Stimulated activated CD8-positive, alpha-beta memory T cell treated with anti-CD3 and anti-CD28 coated beads, Interleukin-15, amount 100 ng/mL, for 48 hours (primary cell): ENCODE measurements at places on chromosomes 4 and X.

DNA sequence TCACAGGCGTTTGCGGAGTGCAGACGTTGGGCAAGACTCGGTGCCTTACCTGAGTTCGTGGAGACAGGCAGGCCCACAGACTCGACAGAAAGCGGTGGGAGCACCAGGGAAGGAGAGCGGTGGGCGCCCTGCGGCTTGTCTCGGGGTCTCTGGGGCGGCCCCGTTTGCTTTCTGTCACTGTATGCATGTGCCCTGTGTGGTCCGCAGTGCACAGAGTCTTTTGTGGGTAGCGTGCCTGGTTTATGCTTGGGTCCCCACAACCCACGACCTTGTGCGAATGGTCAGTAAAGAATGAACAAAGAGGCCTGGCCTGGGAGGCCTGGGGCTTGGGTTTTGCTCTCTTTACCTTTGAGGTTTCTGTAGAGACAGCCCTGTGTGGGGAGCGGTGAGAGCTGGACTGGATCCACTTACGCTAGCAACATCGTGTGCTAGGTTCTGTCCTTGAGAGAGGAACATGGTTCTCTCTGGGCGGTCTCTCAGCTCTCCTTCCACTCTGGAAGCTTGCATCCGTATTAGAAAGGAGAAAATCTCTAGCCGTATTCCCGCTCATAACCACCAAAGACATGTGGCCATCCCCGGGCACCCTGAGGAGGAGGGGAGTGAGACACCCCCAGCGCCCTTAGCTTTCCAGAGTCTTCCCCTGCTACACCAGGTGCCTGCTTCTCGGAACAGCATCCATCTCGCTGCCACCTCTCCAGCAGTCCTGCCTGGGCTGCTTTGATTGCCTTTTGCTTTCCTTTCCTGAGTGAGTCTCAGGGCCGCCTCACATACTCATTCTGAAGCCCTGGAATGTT is 1.2 kb downstream of the TADA2B start:
- no peak for DNase-seq

DNA sequence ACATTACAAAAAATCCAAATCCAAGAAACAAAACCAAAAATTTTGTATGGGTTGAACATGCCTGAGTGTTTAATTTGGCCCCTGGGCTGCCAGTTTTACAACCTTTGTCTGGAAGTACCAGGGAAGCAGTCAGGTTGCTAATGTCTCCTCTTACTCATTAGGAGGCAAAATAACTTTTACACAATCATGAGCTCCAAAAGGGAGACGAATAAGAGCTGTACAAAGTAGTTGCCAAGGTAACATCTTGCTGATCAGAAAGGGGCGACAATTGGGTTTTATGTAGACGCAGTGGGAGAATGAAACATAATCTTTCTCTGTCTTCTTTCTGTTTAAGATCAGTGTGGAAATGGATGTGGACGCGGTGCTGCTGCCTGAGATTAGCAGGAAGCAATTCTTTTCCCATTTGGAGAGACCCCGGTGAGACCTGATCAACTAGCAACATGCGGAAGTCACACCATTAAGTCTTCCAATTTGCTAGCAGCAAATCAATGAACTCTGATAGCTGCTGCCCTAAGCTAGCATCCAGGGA is 90.7 kb upstream of the IGFBP7 start:
- no peak for DNase-seq

GRCh38 chr4:104868958-104869357 is 277.7 kb upstream of the TET2 start:
- DNase-seq, result no peak

GRCh38 chrX:42538405-42538804 is 239.6 kb downstream of the PPP1R2C start:
- DNase-seq, result no peak

GRCh38 chr4:122356317-122356808 is 22.4 kb upstream of the ADAD1 start:
- DNase-seq, result no peak

DNA sequence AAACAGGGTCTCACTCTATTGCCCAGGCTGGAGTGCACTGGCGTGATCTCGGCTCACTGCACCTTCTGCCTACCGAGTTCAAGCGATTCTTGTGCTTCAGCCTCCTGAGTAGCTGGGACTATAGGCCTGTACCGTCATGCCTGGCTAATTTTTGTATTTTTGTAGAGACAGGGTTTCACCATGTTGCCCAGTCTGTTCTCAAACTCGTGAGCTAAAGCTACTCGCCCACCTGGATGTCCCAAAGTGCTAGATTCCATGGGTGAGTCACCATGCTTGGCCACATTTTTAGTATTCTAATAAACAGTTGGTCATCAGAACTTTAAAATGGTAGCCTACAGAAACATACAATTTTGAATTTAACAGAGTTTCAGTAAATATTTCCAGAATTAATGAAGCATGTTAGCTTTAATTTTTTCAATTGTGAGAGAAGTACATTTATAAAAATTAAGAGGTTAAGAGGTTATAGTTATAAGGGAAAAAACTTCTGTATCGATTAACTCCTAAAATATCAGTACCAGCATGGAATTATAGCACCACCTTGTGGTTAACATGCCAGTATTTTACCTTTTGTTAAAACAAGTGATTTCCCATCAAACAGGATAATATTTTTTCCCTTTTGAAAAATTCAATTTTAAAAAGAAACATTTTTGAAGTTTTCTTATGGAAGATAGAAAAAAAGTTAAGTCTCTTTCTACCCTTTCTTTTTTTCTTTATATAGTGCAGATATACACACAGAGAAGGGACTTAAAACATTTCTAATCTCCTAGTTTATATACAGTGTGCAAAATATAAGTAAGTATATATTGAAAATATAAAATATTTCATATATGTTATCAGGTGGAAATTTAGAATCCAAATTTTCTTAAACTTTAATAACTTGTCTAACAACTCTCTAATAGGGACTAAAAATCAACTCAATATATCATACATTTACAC is 35.4 kb downstream of the CEP44 start:
- DNase-seq, result no peak

GRCh38 chr4:128635141-128635954 is 174.2 kb upstream of the JADE1 start:
- no peak for DNase-seq

DNA sequence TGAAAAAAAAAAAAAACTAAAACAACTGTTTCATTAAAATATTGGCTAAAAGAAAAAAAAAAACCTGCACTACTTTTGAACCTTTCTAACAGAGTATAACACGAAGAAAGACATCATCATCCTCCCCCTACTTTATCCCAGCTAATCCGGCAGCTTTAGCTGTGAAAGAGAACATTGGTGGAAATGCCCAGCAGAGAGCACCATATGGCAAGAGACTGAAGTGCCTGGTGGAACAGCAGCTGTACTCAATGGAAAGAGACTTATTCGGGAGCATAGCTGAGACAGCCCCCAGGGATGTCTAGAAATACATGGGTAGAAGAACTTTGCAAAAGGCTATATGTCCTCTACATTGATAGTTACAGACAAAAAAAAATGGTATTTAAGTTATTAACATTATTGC is 30.3 kb downstream of the STPG2 start:
- DNase-seq, result no peak

DNA sequence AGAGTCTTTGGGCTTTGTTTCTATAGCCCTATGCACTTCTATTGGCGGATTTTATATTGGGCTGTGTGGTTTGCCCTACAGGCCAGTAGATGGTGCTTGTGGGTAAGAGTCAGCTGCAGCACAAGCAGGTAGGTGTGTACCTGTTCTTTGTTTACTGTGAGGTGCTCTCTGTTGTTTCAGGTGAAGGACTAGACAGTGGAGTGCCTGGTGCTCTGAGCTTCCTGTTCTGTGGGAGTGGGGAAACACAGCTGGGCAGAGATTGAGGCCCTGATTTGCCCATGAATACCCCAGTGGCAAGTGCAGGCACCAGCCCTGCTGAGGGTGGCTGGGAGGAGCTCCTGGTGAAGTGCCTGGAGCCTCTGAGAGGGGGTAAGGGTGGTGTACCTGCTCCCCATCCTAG is 26.3 kb upstream of the UCP1 start:
- DNase-seq, result no peak

DNA sequence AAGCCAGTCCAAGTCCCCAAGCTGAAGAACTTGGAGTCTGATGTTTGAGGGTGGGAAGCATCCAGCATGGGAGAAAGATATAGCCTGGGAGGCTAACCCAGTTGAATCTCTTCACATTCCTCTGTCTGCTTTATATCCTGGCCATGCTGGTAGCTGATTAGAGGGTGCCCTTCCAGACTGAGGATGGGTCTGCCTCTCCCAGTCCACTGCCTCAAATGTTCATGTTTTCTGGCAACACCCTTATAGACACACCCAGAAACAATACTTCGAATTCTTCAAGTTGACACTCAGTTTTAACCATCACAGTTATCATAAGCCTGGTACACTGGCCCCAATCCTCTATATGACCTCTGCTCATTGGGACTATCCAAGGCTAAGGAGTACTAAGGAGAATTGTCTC is 124.1 kb upstream of the WDR1 start:
- no peak for DNase-seq

- no peak for DNase-seq
Observed at GRCh38 chr4:85780664-85781063, 305.7 kb downstream of the ARHGAP24 start.

DNA sequence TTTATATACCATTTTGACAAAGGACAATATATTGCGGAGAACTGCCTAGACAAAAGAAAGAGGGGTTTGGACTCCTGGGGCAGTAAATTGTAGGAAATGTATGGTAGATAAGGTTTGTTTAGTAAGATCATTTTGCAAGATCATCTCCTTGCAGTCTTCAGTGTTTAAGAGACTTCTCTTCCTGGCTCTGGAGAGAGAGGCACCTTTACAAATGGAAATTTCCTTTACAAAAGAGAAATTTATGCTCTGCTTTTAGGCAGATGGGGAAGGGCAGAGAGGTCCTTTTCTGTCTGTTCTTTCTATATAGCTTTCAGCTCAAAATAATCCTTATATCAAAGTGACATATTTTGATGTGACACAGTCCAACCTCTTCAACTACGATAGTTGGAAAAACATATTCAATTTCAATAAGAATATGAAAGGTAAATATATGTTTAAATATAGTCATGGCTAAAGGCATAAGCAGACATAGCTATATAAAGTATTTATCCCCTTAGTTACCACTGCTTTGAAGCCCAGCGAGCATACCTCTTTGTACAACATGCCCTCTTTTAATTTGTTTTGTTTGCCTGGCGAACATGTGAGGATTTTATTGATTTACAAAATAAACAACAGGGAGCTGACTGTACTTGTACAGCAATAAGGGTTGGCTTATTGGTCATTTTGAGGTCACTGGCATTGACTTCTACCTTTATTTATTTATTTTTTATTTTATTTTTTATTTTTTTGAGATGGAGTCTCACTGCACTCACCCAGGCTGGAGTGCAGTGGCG is 65.2 kb downstream of the TRIM2 start:
- no peak for DNase-seq

DNA sequence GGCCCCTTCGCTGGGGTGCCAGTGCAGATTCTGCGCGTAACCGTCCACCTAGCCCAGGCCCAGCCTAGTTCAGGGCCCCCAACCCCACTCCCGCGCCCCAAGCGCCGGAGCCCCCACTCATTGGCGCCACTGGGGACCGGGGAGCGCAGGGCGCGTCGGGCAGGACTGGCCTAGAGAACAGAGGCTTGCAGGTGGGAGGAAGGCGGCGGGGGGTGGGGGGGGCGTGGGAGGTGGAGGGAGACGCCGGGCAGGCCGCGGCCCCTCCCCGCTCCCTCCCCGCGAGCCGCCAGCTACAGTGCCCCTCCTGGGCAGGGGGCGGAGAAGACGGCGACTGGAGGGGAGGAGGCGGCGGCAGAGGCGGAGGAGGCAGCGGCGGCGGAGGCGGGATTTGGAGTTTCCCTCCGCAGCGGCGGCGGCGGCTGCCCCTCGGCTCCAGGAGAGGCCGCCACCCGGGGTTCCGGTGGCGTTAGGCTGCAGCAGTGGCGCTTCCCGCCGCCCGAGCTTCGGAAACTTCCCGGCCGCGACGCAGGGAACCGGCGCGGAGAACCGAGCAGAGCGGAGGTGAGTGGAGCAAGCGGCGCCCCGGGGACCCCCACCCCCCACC is 4.8 kb upstream of the DUSP9 start:
- no peak for DNase-seq

DNA sequence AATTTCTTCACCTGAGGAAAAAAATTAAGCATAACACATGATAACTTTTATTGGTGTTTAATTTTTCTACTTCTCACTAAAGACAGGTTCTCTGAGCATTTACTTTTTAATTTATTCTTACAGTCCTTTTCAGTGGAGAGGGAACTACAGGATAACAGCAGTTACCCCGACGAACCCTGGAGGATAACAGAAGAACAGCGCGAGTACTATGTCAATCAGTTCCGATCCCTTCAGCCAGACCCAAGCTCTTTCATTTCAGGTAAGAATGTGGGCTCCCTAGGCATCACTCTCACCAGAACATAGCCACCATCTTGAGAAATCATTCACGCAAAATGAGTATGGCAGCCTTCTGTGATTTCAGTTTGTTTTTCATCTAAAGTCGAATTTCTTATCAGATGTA is 100.8 kb downstream of the REPS2 start:
- no peak for DNase-seq

- no peak for DNase-seq
Observed at GRCh38 chr4:17347445-17347844, 164.4 kb downstream of the QDPR start.

GRCh38 chr4:148369919-148370318 is 72.3 kb downstream of the NR3C2 start:
- DNase-seq, result no peak

DNA sequence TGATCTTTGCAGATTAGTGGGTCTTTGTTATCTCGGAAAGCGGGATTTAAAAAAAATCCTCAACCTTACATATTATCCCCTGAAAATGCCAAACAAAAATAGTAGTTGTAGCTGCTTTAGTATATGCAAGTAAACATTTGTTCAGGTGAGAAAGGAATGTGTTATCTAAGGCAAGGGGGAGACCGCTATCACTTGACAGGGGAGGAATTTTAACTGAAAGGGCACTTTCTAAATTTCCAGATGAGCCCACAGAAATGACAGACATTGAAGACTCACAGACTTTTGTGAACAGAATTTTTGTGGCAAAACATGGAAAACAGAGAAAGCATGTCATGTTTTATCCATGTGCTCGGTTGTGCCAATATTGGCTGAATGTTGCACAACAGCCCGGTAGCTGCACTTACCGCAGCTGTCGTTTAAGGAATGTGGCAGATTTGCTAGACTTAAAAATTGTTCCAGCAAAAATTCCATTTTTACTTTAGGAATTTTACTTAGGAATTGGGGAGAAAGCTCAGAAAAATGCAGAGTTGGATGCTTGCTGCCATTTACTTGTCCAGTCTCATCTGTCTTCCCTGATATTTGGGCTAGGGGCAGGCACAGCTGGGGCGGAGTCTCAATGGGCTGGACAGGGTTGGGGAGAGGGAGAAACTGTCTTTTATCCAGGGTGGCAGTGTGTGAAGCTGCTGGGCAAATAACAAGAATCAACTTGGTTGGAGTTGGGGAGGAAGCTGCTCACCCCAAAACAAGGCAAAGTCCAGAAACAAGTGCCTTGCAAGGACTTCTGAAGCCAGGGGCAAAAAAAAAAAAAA is 94.6 kb upstream of the RPS6KA3 start:
- DNase-seq, result no peak

GRCh38 chr4:185144601-185145240 is 1.7 kb downstream of the SLC25A4 start:
- no peak for DNase-seq

DNA sequence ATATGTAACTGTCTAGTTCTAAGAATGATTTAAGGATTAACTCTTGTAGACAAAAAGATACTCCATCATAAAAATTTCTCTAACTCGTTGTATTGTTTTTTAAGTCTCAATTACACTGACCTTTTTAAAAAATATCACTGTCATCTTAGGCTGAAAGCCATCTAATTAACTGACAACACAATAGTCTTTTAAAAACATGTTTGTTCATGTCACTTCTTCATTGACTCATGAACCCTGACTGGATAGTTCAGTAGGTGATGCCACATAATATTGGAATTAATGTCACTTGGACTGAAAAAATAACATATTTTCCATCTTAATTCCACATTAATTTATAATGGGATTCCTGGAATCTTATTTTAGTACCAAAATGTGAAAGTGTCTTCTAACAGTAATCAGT is 179.3 kb downstream of the ADGRL3 start:
- DNase-seq, result no peak
